Activated CD4-positive, alpha-beta T cell treated with anti-CD3 and anti-CD28 coated beads for 36 hours (primary cell): ENCODE measurements at places on chromosomes 2 and 18. TPM values are rescaled to one million over a fixed set of nuclear protein-coding genes. Genes with fewer than 3 reads are reported as not detected.

Gene STAMBP
- 104 TPM for total RNA-seq

- peaks cover 33% of the 10 kb centered on the region for H3K4me1 ChIP-seq
- no peak for DNase-seq
- H3K27ac ChIP-seq = no peak overlapping the region
These were observed 33.4 kb upstream of the ATP8B1 start for GRCh38 chr18:57836557-57836956.

Gene FOXI3
- not detected for total RNA-seq

- no peak for DNase-seq
- no peak overlapping the region for H3K27ac ChIP-seq
- H3K4me3 ChIP-seq = no peak overlapping the region
- H3K4me1 ChIP-seq = no peaks in the 10 kb centered on the region
These were observed 1365.5 kb upstream of the CHAC2 start for GRCh38 chr2:52402128-52402527.

Gene ESPNL
- 0.16 TPM for total RNA-seq

Gene NTSR2
- total RNA-seq = not detected

DNA sequence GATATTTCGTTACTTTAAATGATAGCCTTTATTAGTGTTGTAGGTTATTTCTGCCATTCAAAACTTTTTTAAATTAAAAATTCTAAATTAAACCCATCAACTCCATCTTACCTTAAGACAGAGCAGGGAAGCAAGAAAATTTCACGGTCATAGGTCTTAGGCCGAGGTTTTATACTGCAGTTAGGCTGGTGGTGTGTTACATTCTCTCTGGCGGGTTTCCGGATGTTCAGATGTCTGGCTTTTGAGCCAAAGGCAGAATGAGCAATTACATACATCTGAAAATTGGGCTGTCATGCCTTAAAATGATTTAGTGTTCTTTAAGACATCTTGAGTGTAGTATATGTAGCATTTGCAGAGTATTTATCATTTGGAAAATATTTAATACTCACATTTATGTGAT is 27.9 kb downstream of the GLS start:
- no peaks in the 10 kb centered on the region for H3K27me3 ChIP-seq
- H3K27ac ChIP-seq = no peak overlapping the region
- peaks cover 45% of the 10 kb centered on the region for H3K4me1 ChIP-seq

- no peak overlapping the region for H3K27ac ChIP-seq
- no peaks in the 10 kb centered on the region for H3K27me3 ChIP-seq
- peaks cover 2% of the 10 kb centered on the region for H3K4me1 ChIP-seq
- no peak overlapping the region for H3K4me3 ChIP-seq
- no peak for DNase-seq
These were observed 29.0 kb upstream of the RPL37A start for GRCh38 chr2:216469661-216470060.

Gene SFT2D3
- 3.1 TPM for total RNA-seq

DNA sequence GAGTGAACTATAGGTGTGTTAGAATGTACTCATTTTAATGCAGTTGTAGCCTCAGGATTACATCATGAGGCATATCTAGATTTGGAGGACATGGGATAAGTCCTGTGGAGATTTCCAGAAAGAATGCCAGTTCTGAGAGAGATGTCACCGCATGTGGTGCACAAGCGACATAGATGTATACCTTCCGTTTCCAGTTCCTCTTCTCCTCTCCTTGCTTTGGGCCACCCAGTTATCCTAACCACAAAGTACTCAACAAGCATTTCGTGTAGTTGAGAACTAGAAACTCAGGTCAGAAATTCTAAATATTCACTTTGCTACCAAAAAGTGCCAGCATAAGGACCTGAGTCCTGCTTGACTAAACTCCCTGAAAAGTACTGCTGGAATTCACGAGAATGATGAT is 66.5 kb downstream of the KCTD18 start:
- no peaks in the 10 kb centered on the region for H3K27me3 ChIP-seq
- peaks cover 17% of the 10 kb centered on the region for H3K4me1 ChIP-seq
- H3K36me3 ChIP-seq = no peaks in the 10 kb centered on the region
- H3K4me3 ChIP-seq = no peak overlapping the region
- no peak overlapping the region for H3K27ac ChIP-seq
- no peak for DNase-seq

- DNase-seq = no peak
- no peaks in the 10 kb centered on the region for H3K36me3 ChIP-seq
- no peak overlapping the region for H3K4me3 ChIP-seq
- peaks cover 8% of the 10 kb centered on the region for H3K4me1 ChIP-seq
- no peak overlapping the region for H3K27ac ChIP-seq
These were observed 8.2 kb upstream of the TOGARAM2 start for GRCh38 chr2:28972778-28973335.

GRCh38 chr2:42860319-42861094 is 68.1 kb upstream of the HAAO start:
- no peaks in the 10 kb centered on the region for H3K27me3 ChIP-seq
- no peaks in the 10 kb centered on the region for H3K36me3 ChIP-seq
- H3K4me1 ChIP-seq = peaks cover 5% of the 10 kb centered on the region
- no peak overlapping the region for H3K27ac ChIP-seq
- DNase-seq = no peak

Gene C2orf81
- 4.9 TPM for total RNA-seq

Gene UGT1A10
- total RNA-seq = not detected

DNA sequence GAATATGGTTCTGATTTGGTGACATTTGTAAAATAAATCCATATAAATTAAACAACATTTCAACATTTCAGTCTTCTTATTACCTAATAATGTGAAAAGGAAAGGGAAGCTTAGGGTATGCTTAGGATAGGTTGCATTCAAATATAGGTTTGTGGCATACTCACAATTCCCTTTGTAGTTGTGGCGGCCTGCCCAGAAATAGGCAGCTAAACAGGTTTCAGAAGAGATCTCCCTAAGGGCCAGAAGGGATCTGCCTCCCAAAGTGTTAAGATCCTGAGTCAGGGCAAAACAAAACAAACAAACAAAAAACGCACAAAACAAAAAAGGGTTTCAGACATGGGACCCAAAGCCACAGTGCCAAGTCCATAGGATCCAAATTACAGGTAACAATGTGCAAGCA is 41.4 kb upstream of the TCF7L1 start:
- no peaks in the 10 kb centered on the region for H3K27me3 ChIP-seq
- no peaks in the 10 kb centered on the region for H3K4me1 ChIP-seq
- DNase-seq = no peak
- no peak overlapping the region for H3K4me3 ChIP-seq
- H3K27ac ChIP-seq = no peak overlapping the region

- H3K27ac ChIP-seq = no peak overlapping the region
- DNase-seq = no peak
- peaks cover 5% of the 10 kb centered on the region for H3K27me3 ChIP-seq
- no peaks in the 10 kb centered on the region for H3K4me1 ChIP-seq
These were observed 28.5 kb downstream of the DAPL1 start for GRCh38 chr2:158823486-158824237.

GRCh38 chr18:55220523-55220922 is 261.3 kb upstream of the CCDC68 start:
- H3K4me3 ChIP-seq = no peak overlapping the region
- no peak for DNase-seq
- no peaks in the 10 kb centered on the region for H3K36me3 ChIP-seq
- no peak overlapping the region for H3K27ac ChIP-seq
- H3K27me3 ChIP-seq = no peaks in the 10 kb centered on the region
- no peaks in the 10 kb centered on the region for H3K4me1 ChIP-seq

DNA sequence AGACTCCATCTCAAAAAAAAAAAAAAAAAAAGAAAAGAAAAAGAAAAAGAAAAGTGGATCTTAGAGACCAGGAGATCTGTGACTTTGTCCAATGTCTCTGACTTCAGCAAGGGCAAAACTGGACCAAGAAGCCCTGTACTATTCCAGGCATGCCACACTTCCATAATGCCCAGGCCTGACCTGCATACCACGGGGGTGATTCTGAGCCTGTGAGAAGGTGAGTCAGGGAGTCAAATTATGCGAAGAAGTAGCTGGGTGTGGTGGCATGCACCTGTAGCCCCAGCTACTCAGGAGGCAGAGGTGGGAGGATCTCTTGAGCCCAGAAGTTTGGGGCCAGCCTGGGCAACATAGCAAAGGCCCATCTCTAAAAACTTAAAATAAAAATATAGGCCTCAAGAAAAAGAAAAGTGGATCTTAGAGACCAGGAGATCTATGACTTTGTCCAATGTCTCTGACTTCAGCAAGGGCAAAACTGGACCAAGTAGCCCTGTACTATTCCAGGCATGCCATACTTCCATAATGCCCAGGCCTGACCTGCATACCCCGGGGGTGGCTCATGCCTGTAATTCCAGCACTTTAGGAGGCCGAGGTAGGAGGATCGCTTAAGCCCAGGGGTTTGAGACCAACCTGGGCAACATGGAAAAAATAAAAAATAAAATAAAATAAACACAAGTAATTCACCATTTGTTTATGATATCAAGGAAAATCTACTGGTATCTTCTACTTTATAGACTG is 12.2 kb upstream of the PUM2 start:
- no peaks in the 10 kb centered on the region for H3K36me3 ChIP-seq
- no peak overlapping the region for H3K4me3 ChIP-seq
- H3K27ac ChIP-seq = no peak overlapping the region
- peaks cover 26% of the 10 kb centered on the region for H3K4me1 ChIP-seq
- DNase-seq = no peak

- no peak overlapping the region for H3K27ac ChIP-seq
- no peak for DNase-seq
- H3K4me1 ChIP-seq = peaks cover 12% of the 10 kb centered on the region
- H3K36me3 ChIP-seq = no peaks in the 10 kb centered on the region
These were observed 62.2 kb downstream of the ARMC9 start for GRCh38 chr2:231260442-231261208.

GRCh38 chr2:132909427-132909826 is 239.4 kb upstream of the LYPD1 start:
- no peak overlapping the region for H3K4me3 ChIP-seq
- H3K4me1 ChIP-seq = no peaks in the 10 kb centered on the region
- H3K27ac ChIP-seq = no peak overlapping the region

GRCh38 chr2:57725337-57725947 is 321.2 kb upstream of the VRK2 start:
- H3K4me3 ChIP-seq = no peak overlapping the region
- DNase-seq = no peak
- H3K4me1 ChIP-seq = peaks cover 8% of the 10 kb centered on the region
- no peaks in the 10 kb centered on the region for H3K36me3 ChIP-seq

GRCh38 chr2:64819774-64820688 is 166.3 kb upstream of the SERTAD2 start:
- DNase-seq = peak; percentile 75
- no peaks in the 10 kb centered on the region for H3K27me3 ChIP-seq
- no peaks in the 10 kb centered on the region for H3K36me3 ChIP-seq
- H3K4me1 ChIP-seq = peaks cover 23% of the 10 kb centered on the region
- H3K4me3 ChIP-seq = peak overlapping the region; percentile 35
- peak overlapping the region; percentile 92 for H3K27ac ChIP-seq

DNA sequence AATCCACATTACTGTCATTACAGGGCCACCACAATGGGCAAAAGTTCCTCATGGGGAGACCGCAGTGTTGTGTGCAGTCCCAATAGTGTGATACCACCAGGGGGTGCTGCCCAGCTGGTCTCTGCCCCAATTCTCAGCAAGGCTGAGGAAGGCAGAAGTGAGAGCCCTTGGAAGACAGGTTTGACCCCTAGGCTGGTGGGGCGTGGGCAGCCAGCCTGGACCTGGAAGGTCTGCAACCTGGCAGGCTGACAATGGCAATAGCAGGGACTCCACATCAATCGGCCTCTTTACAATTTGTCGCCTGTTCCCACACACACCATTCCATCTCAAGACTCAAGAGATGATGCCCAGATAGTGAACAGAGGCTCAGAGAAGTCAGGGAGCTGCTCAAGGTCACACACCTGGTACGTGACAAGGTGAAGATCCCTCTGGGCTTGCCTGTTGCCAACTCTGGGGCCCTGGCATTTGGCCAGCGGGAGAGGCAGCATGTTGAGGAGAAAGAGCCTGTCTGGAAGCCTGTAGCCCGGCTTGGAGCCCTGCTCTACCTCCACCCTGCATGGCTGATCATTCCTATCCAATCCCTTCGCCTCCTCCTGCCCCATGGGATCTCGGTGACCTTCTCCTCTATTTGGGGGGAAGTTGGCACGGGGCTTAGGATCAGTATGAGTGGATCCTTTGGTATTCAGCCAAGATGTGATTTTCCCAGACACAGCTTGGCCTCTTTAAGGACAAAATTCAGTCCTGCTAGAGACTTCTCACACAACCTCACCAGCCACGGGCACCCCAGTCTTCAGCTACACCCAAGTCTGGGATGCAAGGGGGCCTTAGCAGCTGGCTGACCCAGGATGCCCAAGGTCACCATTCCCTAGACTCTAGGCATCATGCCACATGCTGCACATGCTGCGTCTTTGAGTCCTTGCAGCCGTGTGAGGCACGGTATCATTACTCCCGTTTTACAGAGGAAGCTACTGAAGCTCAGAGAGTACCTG is 2.9 kb upstream of the ATOH8 start:
- peak; percentile 77 for DNase-seq
- no peak overlapping the region for H3K27ac ChIP-seq
- H3K27me3 ChIP-seq = peaks cover 45% of the 10 kb centered on the region
- H3K4me1 ChIP-seq = peaks cover 13% of the 10 kb centered on the region
- H3K36me3 ChIP-seq = no peaks in the 10 kb centered on the region

GRCh38 chr2:218091746-218092145 is 22.7 kb downstream of the RUFY4 start:
- DNase-seq = no peak
- no peak overlapping the region for H3K4me3 ChIP-seq
- H3K27me3 ChIP-seq = peaks cover 1% of the 10 kb centered on the region
- no peak overlapping the region for H3K27ac ChIP-seq

DNA sequence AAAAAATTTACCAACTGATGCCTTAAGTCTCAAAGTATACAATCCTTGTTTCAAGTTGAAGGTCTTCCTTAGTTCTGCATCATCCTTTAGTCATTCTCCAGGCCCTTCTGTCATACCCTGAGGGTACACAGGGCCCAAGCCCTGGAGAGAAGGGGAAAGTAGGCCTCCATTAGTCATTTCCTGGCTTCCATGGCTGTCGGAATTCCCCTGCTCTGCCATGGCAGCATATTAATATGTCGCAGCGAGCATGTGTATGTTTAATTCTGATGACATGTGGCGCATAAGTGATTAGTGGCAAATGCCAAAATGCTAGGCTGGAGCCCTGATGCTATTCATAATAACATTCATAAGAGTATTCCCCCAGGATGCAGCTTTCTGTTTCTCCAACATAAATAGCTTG is 22.1 kb downstream of the GPR39 start:
- H3K27me3 ChIP-seq = no peaks in the 10 kb centered on the region
- no peak overlapping the region for H3K4me3 ChIP-seq
- DNase-seq = peak; percentile 17
- H3K27ac ChIP-seq = no peak overlapping the region
- H3K4me1 ChIP-seq = peaks cover 2% of the 10 kb centered on the region

Gene FAM110C
- total RNA-seq = 0.96 TPM

Gene NEU2
- total RNA-seq = not detected

DNA sequence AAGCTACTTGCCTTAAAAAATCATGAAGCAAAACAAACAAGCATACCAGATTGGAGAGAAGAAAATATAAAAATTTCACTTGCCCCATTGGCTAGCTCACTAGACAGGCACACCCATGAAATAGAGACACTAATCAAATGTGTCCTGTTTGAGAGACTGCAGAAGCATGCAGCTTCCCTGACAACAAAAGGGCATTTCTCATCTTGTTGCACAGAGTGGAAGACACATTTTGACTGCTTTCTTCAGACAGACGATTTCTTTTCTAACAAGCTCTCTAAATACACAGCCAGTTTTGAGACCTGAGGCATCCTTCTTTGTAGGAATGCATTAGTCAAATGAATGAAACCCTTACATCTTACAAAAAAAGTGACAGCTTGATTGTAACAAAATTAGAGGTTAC is 1558.6 kb upstream of the NXPH2 start:
- no peak overlapping the region for H3K27ac ChIP-seq
- no peaks in the 10 kb centered on the region for H3K27me3 ChIP-seq
- no peaks in the 10 kb centered on the region for H3K4me1 ChIP-seq
- H3K4me3 ChIP-seq = no peak overlapping the region

- no peak overlapping the region for H3K27ac ChIP-seq
- DNase-seq = no peak
- H3K27me3 ChIP-seq = no peaks in the 10 kb centered on the region
- H3K4me1 ChIP-seq = no peaks in the 10 kb centered on the region
These were observed 220.4 kb upstream of the SPOPL start for GRCh38 chr2:138280999-138281695.
